HS-27A (cell line): ENCODE measurements at places on chromosomes 7 and 10.

- DNase-seq: no peak
These were observed 149.2 kb downstream of the SH2D4B start for GRCh38 chr10:80686734-80687475.

DNA sequence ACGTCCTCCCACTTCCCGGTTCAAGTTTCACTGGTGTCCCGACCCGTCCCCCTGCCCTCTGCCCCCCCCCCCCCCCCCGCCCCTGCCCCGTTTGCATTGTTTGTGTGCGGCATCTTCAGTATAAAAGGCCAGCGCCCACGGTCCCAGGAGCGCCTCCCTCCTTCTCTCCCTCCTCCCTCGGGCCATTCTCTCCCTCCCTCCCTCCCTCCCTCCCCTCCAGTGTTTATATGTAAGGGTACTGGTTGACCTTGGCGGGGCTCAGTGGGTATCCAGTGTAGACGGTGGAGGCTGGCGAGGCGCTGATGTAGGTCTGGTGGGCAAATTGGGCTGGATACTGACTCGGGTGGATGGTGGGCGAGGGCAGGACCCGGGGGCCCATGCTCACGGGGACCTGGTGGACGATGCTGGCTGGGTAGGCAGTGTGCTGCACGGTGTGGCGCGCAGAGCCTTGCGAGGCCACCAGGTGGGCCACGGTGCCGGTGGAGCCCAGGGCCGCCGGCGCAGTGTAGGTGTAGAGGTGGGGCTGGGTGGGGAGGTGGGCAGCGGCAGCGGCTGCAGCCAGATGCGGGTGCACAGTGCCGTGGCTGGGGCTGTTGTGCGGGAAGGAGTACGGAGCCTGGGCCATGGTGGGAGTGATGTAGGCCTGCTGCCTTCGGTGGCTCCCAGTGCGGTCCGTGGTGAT is 49.4 kb downstream of the CLEC2L start:
- no peak for DNase-seq

DNA sequence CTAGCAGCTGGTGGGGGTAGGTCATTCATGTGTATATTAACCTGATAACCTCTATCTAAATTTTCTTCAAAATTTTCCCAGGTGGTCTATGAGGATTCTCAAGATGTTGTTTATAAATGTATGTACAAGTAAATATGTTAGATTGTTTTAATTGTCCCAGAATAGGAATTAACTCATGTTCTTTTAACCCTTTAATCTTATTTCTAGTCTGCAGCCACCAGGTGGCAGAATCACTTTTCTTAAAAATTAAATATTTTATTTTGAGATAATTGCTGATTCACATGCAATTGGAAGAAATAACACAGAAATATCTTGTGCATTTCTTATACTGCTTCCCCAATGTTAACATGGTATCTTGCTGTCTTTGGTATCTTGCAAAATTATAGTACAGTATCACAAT is 589.5 kb downstream of the ARL4A start:
- no peak for DNase-seq

DNA sequence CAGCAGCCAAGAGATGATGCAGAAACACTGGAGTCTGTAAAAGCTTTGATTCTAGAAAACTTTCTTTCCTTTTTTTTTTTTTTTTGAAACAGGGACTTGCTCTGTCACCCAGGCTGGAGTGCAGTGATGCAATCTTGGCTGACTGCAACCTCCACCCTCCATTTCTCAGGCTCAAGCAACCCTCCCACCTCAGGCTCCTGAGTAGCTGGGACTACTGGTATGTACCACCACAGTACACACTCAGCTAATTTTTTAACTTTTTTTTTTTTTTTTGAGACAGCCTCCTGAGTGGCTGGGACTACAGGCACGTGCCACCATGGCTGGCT is 17.0 kb upstream of the BAG3 start:
- no peak for DNase-seq

GRCh38 chr10:27614776-27615175 is 110.7 kb downstream of the RAB18 start:
- no peak for DNase-seq

DNA sequence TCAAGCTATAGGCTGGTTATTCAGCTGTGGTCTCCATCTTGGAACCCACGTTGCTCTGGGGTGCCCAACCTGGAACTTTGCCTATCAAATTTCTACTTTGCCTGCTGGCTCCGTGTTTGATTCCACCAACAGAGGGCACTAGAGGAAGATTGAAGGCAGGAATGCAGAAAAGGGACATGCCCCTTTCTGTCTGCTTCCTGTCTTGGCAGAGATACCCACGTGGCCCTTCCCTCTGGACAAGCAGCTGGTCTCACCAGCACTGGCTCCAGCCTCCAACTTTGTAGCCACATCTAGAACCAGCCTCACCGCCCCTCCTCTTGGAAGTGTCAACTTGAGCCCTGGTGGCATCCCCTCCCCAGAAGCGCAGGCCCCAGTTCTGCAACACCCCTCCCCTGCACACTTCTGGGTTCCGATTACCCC is 52.1 kb upstream of the ZNF438 start:
- peak; percentile 52 for DNase-seq

DNA sequence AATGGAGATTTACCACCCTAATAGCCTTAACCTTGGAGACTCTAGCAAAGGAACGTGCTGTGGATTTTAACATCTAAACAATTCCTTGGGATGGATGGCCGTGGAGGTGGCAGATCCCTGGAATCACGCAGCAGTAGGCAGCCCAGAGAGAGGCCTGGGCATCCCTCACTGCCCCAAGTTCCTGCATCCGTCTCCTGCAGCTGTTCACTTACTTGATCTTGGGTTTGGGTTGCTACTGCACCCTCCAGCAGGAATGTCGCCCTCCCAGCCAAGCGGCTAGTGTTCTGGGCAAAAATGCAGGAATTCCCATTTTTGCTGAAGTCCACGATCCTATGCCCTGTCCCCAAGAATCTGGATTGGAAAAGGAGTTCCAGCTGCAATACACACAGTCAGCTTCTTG is 166.7 kb upstream of the SH2B2 start:
- no peak for DNase-seq

- no peak for DNase-seq
These were observed 32.0 kb upstream of the RBM20 start for GRCh38 chr10:110612087-110612486.

GRCh38 chr10:78905015-78905956 is 163.5 kb upstream of the ZMIZ1 start:
- DNase-seq: no peak

GRCh38 chr10:71683301-71683700 is 36.3 kb downstream of the C10orf105 start:
- no peak for DNase-seq

- no peak for DNase-seq
These were observed 540 bp downstream of the SNX13 start for GRCh38 chr7:17939606-17940301.

DNA sequence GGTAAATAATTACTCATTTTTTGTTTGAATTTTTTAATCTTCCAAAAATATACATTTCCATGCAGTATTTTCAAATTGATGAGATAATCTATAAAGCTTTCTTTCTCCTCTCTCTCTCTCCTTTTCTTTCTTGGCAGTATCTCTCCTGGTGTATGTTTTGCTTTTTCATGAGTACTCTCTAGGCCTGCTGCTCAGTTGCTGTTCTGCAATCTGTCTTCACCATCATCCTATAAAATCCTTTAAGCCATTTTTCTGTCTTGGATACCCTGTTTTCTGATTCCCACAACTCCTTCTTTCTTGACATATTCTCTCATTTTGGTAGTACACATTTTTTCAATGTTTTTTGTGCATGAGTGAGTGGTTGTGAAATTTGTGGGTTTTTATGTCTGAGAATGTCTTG is 1558.1 kb upstream of the LRRTM3 start:
- no peak for DNase-seq

- DNase-seq: no peak
These were observed 39.0 kb downstream of the PDGFA start for GRCh38 chr7:480531-481218.

- DNase-seq: no peak
These were observed 167.8 kb upstream of the CXCL12 start for GRCh38 chr10:44552726-44553125.

GRCh38 chr10:21724687-21725367 is 190.8 kb downstream of the MLLT10 start:
- peak; percentile 90 for DNase-seq

- DNase-seq: no peak
These were observed 118.9 kb downstream of the AKR1D1 start for GRCh38 chr7:138195151-138195571.

DNA sequence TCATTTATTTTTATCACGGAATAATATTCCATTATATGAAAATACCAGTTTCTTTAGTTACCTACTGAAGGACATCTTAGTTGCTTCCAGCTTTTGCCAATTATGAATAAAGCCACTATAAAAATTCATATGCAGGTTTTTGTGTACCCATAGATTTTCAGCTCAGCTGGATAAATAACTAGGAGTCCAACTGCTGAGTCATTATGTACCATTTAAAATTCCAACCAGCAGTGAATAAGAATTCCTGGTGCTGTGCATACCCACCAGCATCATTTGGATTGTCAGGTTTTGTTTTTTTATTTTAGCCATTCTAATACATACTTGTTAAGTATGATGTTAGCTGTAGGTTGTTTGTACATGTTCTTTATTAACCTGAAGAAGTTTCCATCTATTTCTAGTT is 14.5 kb downstream of the FAM24B start:
- DNase-seq: no peak

- DNase-seq: no peak
These were observed 86.0 kb upstream of the ZNF32 start for GRCh38 chr10:43734716-43735115.

DNA sequence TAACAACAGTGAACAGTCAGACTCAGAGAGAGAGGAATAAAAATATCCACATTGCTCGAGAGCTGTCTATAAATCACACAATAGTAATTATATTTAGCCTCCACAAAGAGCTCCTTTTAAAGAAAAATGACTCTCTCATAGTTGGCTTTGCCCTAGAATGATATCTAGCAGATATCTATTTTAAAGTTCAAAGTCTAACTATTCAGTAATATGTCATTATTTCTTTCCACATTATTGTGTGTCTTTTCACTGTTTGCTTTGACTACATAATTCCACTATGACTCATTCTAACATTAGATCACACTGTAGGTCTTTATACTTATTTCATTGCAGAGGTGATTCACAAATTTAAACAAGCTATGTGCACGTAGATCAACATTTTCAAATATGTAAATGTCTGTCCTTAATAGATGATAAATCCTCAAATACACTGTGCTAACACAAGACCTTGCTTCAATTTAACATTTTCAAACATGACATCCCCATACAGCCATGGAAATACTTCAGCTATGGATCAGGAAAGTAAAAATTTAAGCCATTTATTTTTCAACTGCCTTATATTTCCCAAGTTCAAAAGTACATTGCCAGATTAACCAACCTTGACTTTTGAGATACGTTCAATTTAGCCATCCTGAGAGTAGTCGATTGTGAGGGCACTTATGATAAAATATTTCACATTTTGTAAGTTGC is 99.9 kb upstream of the AKR1E2 start:
- DNase-seq: peak; percentile 35

- DNase-seq: no peak
These were observed 91.9 kb upstream of the JAZF1 start for GRCh38 chr7:28272461-28272877.

- no peak for DNase-seq
These were observed 46.5 kb downstream of the INPP5A start for GRCh38 chr10:132584081-132584480.

DNA sequence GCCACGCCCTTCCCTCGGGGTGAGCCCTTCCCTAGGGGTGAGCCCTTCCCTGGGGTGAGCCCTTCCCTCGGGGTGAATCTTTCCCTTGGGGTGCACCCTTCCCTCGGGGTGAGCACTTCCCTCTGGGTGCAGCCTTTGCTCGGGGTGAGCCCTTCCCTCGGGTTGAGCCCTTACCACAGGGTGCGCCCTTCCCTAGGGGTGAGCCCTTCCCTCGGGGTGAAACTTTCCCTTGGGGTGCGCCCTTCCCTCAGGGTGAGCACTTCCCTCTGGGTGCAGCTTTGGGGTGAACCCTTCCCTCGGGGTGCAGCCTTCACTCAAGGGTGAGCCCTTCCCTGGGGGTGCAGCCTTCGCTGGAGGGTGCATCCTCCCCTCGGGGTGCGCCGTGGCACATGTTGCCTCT is 34.6 kb upstream of the INSIG1 start:
- no peak for DNase-seq

DNA sequence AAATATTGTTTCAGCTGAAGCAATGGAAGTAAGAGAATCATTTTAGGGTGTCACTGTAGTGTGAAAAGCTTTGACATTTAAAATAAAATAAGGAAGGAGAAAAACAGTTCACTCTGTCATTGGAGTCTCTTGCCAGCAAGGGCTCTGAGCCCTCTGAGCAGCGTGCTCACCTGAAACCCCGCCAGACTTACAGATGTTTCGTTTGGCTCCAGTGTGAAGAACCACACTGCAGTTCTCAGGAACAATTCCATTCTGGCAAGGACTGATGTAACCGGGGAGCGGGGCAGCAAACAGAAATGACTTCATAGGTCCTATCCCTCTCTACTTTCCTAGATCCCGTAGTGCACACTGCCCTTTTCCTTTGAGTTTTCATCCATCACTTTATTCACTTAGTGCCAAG is 164.3 kb downstream of the CELF2 start:
- no peak for DNase-seq

- DNase-seq: no peak
These were observed 36.3 kb downstream of the STRA8 start for GRCh38 chr7:135269921-135270320.

- no peak for DNase-seq
These were observed 210.1 kb downstream of the TNS3 start for GRCh38 chr7:47371733-47372368.

- no peak for DNase-seq
These were observed 71.7 kb downstream of the PRLHR start for GRCh38 chr10:118523775-118524174.

DNA sequence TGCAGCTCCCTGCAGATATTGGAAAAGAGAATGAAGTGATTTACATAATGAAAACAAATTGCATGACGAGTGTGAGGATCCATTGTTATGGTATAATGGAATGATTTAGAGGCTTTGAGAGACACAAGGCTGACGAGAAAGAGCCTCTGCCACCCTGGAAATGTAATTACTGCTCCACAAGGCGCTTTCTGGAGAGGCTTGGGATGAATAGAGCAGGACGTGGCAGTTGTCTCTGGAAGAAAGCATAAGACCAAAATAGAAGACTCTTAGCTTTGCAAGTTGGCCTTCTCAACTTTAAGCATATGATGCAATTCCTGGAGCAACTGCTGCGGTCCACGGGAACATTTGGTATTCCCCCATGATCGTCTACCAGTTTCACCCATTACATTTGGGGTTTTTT is 181.9 kb upstream of the TCF7L2 start:
- DNase-seq: no peak

GRCh38 chr10:20418286-20418685 is 478.8 kb downstream of the NEBL start:
- DNase-seq: no peak

DNA sequence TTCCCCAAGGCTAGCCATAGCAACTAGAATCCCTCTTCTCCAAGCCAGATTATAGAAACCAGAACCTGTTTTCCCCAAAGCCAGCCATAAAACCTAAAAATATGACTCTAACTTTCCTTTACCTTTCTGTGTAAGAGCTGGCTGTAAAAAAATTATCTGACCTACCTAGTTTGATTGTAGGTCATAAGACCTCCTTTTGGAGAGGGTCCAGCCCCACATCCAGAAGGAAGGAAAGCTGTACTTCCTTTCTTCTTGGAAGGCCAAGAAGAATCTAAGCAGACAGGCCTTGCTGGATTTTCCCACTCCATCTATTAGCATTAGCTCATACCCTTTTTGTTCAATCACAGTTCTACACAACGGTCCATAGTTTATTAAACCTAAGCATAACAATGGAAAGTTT is 1006.3 kb downstream of the SORCS3 start:
- no peak for DNase-seq

GRCh38 chr10:61112771-61113170 is 168.8 kb upstream of the RHOBTB1 start:
- no peak for DNase-seq

- DNase-seq: no peak
These were observed 101.0 kb downstream of the MYL10 start for GRCh38 chr7:101527844-101528667.
